Epithelial cell of esophagus (primary cell): ENCODE measurements at places on chromosomes 12 and 14.

GRCh38 chr12:31929027-31929526 lies 30.1 kb upstream of the RESF1 start:
- no peak for DNase-seq

- no peak for DNase-seq
These were observed 33.7 kb downstream of the MAPK1IP1L start for GRCh38 chr14:55085060-55085660.

- peak; percentile 22 for DNase-seq
These were observed 76.7 kb downstream of the ANO6 start for GRCh38 chr12:45292486-45293195.

- no peak for DNase-seq
These were observed 37.9 kb downstream of the PTPN21 start for GRCh38 chr14:88516861-88517357.

DNA sequence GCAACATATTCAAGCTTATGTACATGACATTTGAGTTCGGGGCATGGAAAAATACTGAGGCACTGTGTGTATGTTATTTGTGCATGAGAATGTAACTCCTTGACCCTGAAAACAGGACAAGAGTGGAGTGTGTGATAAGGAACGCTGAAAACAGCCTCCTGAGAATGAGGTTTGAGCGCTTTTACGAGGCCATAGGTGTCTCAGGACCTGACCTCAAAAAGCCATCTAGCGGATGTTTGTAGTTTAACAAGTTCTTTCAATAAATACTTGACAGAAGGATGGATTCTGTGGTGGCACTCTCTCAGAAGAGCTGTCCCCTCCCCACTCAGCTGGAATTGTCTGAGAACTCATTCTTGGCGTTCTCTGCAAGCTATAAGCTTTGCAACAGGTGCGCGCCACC lies 350.5 kb upstream of the TMTC1 start:
- peak; percentile 3 for DNase-seq

GRCh38 chr12:6771091-6771495 lies 1.2 kb upstream of the LAG3 start:
- DNase-seq = no peak

DNA sequence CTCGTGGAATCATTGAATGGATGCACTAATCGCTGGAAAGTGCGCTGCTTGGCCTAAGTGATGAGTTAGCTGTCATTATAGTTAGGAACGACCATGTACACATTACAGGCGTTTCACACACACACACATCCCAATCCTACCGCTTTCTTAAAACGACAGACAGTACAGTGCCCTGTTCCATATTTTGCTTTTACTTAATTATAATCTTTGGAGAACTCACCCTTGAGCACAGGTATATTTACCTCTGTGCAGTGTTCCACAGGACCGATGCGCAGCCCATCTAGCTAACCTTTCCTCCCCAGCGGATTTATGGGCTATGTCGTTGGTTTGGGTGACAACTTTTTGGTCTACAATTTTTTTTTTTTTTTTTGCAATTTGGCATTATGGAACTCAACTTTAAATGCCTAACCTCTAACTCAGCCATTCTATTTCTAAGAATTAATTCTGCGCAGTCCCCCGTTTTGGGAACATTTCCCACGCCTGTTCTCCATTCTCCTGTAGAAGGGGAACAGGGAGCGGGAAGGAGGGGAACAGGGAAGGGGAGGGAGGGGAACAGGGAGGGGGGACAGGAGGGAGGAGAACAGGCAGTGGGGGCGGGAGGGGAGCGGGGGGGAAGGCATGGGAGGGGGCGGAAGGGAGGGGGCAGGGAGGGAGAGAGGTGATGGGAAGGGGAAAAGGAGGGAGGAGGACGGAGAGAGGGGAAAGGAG lies 663 bp upstream of the ULK1 start:
- DNase-seq = no peak

DNA sequence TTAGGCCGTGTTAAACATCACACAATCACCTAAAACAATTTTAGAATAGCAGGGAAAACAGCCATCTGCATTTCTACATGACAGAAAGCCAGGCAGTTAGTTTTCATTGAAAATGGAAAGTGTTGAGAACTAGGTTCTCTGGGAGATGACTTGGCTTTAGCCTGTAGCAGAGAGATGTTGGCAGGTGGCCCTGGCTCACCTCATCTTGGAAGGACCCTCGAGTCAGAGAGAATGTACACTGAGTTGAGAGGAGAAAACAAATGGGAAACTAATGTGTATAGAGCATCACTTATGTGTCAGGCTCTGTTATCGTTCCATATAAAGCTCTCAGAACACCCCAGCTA lies 51.9 kb downstream of the SUSD6 start:
- no peak for DNase-seq

DNA sequence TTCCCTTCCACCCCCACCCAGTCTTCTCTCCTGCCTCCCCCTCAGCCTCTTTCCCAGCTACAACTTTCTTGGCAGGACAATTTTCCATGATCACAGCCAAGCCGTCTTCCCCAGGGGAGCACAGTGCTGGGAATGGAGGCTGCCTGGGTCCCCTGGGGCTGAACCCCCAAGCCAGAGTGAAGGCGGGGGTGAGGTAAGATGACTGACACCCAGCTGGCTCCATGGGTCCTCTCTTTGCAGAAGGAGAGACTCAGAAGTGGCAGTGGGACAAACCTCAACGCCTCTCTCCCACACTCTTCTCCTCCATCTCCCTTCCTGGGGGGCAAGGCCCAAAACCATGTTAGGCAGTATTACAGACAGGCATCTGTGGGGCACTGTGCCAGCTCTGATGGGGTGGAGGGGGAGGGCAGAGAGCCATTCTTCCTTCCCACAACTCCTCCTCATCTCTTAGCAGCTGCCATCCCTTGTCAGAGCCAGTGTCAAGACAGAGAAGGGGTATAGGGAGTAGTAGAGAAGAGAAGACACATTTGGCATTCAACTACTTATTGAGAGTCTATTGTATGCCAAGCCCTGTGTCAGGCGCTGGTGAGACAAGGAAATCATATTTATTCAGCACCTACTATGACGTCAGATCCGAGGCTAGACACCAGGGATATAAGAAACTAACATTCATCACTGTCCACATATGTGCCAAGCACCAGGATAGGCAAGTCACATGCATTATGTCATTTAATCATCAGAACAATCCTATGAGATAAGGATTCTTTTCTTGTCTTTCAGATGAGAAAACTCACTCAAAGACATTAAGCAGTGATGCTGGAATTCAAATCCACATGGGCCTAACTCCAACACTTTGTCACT lies 3.6 kb downstream of the ITGA7 start:
- DNase-seq = no peak

DNA sequence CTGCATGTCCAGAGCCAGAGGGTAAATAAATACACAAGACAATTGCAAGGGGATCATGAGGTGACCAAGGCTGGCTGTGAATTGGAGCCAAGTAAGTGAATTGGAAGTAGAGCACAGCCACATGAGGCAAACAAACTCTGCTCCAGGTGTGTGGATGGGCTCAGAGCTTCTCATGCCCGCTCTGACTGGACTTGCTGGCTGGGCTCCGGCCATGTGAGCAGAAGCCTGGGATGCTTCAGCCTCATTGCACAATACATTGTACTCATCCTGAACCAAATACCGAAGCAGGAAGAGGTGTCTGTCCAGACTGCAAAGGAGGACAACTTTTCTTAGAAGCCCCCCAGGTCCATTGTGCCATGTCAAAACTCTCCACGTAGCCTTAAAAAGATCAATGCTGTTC lies 193.0 kb downstream of the TTC8 start:
- no peak for DNase-seq

- DNase-seq = peak; percentile 76
These were observed 7.3 kb upstream of the RCOR1 start for GRCh38 chr14:102584871-102585869.

DNA sequence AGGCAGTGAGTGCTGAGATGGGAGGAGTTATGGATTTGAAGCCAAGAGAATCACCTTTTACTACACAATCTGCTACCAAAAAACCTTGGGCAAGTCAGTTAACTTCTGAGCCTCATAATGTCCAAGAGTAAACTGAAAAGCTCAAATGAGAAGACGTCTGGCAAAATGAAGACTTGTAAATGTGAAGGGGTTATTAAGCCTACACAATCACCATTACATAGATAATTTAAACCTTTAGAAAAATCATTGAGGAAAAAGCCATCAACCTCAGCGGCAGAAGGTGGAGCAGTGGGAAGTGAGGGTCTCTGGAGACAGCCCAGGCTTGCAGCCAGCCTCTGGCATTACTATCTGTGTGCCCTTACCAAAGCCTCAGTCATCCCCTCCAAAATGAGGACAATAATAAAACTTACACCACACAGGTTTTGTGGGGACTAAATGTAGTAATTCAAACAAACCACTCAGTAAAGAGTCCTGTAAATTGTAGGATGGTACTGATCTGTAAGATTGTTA lies 50.5 kb upstream of the CCDC175 start:
- no peak for DNase-seq

DNA sequence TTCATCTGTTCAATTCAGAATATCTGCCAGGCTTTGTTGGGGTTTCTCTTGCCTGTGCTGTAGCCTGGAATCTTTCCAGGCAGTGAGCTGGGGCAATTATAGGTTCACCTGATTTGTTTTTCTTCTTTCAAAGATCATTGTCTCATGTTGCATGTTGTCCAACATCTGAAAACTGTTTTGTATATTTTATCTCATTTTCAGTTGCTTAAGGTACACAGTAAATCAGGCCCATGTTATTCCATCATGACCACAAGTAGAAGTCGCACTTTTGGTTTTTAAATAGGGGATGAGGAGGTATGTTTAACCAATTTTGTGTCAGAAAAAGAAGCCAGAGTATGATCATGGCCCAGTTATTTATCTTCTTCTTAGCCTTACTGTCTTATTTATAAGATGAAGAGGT lies 24.9 kb upstream of the FUT8 start:
- DNase-seq = no peak

DNA sequence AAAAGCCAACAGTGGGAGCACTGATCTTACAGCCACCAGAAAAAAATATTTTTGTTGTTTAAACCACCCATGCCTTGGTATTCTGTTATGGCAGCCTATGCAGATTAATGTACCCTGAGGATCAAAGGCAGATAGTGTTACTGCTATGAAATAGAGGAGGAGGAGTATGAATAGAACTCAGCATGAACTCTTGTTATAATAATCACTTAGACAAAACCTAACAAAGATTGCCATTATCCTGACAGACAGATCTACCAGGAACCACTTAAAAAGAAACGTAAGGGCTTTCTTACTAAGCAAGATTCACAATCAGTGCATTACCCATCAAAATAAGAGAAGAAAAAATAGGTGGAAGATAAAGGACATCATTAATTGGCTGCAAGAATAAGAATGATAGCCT lies 558.3 kb downstream of the GALC start:
- DNase-seq = no peak

DNA sequence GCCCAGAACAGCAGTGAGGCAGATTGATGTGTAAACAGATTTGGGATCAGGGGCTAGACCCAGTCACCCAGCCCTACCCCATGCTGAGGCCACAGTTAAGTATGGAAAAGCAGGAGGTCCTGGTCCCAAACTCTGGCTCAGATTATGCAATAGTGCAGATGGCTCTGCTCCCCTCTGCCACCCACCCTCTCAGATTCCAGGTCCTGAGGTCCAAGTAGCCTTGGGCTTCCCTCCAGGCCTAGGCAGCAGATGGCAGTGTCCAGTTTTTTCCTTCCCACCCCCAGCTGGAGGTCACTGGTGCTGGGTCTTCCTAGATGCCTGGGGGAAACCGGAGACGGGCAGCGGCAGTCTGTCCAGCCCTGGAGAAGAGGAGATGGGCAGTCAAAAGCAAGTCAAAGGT lies 2.8 kb upstream of the DHH start:
- DNase-seq = no peak

GRCh38 chr12:72075401-72075800 lies 136.8 kb downstream of the TPH2 start:
- DNase-seq = no peak

- DNase-seq = no peak
These were observed 144.0 kb upstream of the FBXO33 start for GRCh38 chr14:39576258-39576657.

GRCh38 chr14:53108292-53109104 lies 44.6 kb downstream of the DDHD1 start:
- no peak for DNase-seq

- no peak for DNase-seq
These were observed 227.2 kb downstream of the NPAS3 start for GRCh38 chr14:33165926-33166289.

DNA sequence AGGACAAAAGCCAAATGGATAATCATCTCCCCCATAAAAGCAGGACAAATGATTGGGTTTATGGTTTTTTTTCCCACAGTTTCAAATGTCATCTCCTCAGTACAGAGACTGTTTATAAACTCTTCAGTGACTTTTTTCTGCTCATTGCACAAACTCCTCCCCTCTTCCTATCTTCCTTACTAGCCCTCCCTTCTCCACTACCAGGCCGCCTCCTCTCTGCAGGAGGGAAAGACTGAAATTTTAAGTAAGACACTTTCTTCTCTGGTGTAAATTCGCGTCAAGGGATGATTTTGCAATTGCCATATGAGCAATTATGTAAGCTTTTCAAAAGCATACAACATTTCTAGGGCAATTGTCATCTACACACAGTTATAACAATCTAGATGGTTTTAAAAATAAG lies 37.0 kb downstream of the BTG1 start:
- DNase-seq = peak; percentile 47

GRCh38 chr12:75483431-75483830 lies 2.9 kb downstream of the GLIPR1 start:
- DNase-seq = no peak

DNA sequence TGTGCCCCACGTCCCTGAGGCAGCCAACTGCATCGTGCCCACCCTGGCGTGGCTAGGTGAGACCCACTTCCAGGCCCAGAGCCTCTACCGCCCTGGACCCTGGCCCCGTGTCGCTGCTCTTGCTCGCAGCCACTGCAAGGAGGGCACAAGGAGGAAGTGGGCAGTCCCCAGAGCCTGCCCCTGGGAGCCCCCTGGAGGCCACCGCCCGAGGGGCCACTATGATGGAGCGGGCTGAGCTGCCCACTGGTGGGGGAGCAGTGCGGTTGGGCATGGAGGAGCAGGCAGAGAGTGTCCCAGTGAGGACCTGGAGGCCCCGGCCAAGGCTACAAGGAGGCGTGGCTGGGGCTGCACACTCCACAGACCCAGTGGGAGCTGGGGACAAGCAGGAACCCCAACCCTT lies 323.6 kb downstream of the PCNX1 start:
- no peak for DNase-seq

GRCh38 chr12:89350630-89351488 lies 1.4 kb downstream of the DUSP6 start:
- DNase-seq = no peak

DNA sequence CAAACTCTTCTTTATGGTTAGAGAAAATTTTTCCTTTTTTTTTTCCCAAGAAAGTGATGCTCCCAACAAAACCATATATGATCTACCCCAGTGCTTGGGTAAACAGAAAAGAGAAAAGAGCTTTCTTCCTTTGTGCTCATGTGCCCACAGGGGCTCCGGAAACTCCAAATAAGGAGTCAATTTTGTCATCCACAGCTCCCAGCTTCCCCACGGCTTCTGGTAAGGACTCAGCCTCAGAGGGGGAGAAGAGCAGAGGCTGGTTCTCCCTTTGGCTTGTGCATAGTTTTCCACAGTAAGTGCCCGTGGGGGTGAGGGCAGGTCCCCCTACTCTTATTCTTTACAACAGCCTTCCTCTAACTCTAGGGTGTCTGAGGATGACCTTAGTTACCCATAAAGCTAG lies 13.3 kb upstream of the RGS6 start:
- DNase-seq = no peak
